ENCODE measurements at places on chromosomes 7 and 10. TPM values are rescaled to one million over a fixed set of nuclear protein-coding genes. Genes with fewer than 3 reads are reported as not detected.

Gene IRF5
- total RNA-seq = 1.2 TPM

Gene WIPF3
- 3.4 TPM for total RNA-seq

Gene SPAM1
- not detected for total RNA-seq

Gene IFIT1B
- total RNA-seq = 0.92 TPM

Gene COL26A1
- 1.6 TPM for total RNA-seq

Gene AQP1
- 107 TPM for total RNA-seq

Gene COBL
- 87.7 TPM for total RNA-seq

Gene ALOX5
- total RNA-seq = 12.4 TPM

- no peak for DNase-seq
Measured at GRCh38 chr7:3094701-3095445, 51.2 kb upstream of the CARD11 start.

DNA sequence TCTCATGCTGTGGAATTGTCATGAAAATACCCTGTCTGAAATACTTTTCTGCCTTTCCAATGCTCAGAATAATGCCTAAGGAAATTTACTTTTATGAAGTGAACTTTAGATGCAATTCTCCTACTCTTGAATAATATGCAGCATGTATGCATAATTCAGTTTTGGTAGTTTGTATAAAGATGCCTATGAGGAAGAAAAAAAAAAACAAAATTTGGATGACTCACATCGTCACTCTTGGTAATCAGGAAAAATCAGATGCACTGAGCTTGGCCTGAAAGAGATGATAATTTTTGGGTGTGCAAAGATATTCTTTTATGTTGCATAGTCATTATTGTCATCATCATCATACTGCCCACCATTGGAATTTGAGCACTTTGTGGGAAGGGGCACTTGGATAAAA, 382.1 kb downstream of the ANKRD7 start:
- no peak for DNase-seq

GRCh38 chr7:38215115-38215514, 37.1 kb downstream of the STARD3NL start:
- no peak for DNase-seq

DNA sequence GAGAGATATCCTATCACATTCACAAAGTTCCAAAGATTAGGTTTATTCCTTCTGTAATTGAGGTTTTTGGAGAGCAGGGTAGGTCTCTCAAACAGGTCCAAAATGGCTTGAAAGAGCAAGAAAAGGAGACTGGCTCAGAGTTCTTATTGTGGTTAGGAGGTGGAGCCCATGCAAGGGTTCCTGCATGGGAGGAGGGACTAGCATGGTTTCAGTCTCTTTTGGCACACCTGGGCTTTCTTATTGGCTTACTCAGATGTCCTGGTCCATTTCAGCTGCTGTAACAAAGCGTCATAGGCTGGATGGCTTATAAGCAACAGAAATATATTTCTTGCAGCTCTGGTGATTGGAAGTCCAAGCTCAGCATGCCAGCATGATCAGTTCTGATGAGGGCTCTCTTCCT, 493.1 kb downstream of the REEP3 start:
- DNase-seq = no peak

- DNase-seq = no peak
Measured at GRCh38 chr10:68727146-68727545, 6.1 kb downstream of the CCAR1 start.

DNA sequence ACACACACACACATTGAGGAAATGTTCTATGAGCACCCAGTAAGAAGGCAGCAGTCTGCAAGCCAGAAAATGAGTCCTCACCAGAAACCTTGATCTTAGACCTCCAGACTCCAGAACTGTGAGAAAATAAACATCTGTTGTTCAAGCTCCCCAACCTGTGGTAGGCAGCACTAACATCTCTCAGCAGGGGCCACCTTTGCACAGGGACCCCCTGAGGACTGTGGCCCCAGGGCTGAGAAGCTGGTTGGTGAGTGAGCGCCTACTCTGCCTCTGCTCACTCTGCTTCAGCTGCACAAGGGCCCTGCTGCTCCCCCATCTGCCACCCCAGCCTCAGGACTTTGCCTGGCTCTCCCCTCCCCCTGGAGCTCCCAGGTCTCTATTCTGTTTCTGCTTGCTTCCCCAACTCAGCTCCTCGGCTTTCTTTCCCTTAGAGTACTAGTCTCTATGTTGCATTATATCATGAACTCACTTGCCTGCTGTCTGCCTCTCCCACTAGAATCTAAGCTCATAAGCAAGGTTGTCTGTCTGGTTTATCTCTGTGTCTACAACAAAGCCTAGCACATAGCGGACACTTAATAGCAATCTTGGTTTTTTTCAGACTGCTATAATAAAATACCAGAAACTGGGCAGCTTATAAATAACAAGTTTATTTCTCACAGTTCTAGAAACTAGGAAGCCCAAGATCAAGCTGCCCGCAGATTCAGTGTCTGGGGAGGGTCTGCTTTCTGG, 40.4 kb upstream of the PRLHR start:
- no peak for DNase-seq

GRCh38 chr10:122665946-122666345, 33.7 kb downstream of the C10orf120 start:
- DNase-seq = no peak

- DNase-seq = no peak
Measured at GRCh38 chr10:26441491-26442214, 3.5 kb downstream of the APBB1IP start.

GRCh38 chr7:118182593-118183427, 1.2 kb upstream of the LSM8 start:
- peak; percentile 37 for DNase-seq

GRCh38 chr7:38185395-38186307, 7.6 kb downstream of the STARD3NL start:
- DNase-seq = no peak

- peak; percentile 8 for DNase-seq
Measured at GRCh38 chr7:32616625-32617024, 121.3 kb downstream of the AVL9 start.

DNA sequence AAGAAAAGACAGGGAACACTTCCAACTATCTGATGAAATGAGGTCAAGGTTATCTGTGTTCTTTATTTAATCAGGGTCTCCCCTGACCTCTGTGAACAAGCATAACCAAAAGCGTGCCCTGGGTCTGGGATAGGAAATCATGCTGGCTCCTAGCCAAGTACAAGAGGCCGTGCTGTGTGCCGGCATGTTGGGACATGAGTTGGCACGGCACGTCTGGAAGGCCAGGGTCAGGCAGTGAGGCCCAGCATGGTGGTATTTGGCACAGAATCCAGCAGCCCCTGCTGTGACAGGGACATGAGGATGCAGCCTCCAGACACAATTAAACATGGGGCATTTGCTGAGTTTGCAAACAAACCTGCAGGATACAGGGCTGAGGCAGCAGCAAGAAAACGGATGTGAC, 320.4 kb downstream of the PLXNA4 start:
- peak; percentile 64 for DNase-seq

DNA sequence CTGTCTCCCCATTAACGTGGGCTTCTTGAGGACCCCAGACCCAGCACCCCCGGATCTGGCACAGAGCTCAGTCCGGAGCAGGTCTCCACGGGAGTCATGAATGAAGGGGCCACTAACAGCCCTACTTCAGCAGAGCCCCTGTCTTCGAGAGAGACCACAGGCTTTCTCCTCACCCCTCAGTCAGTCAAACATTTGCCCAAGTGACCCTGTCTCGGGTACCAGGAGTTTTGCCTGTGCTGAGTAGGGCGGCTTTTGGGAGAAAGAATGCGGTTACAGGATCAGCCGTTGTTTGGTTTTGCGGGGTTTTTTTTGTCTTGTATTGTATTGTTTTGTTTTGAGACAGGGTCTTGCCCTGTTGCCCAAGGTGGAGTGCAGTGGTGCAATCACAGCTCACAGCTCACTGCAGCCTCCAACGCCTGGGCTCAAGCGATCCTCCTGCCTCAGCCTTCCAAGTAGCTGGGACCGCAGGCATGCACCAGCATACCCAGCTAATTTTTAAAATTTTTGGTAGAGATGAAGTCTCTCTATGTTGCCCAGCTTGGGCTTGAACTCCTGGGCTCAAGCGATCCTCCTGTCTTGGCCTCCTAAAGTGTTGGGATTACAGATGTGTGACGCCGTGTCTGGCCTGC, 16.5 kb downstream of the ADAP1 start:
- no peak for DNase-seq

GRCh38 chr7:159115601-159116501, 28.8 kb downstream of the VIPR2 start:
- no peak for DNase-seq

GRCh38 chr10:12945690-12946359, 55.7 kb downstream of the CCDC3 start:
- no peak for DNase-seq

- DNase-seq = no peak
Measured at GRCh38 chr7:1706721-1707613, 36.9 kb downstream of the ELFN1 start.

- DNase-seq = peak; percentile 20
Measured at GRCh38 chr10:112532189-112532588, 85.2 kb downstream of the VTI1A start.

- no peak for DNase-seq
Measured at GRCh38 chr7:128103498-128104107, 72.4 kb upstream of the LRRC4 start.

- no peak for DNase-seq
Measured at GRCh38 chr7:46960970-46961369, 620.9 kb downstream of the TNS3 start.

GRCh38 chr10:111204838-111205237, 128.0 kb downstream of the ADRA2A start:
- DNase-seq = no peak

GRCh38 chr7:95682913-95683312, 86.6 kb upstream of the PDK4 start:
- DNase-seq = no peak

DNA sequence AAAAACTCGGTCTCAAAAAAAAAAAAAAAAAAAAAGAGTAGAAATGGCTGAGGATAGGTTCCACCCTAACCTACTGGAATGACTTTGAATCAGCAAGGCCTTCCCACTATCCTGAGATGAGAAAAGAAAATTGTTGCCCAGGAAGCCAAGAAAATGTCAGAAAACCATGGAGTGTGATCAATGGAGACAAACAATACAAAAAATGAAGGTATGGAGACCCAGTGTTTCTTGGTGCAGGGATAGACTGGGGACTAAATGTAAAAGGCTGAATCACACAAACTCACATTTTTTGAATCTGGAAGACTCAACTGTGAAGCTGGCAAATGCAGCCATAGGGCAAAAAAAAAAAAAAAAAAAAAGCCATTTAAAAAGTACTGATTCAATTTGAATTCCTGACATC, 364.3 kb upstream of the ANKRD30A start:
- DNase-seq = no peak

GRCh38 chr7:137753575-137753947, 93.2 kb downstream of the DGKI start:
- DNase-seq = no peak

Data from tongue (tissue), 3 donors.